ENCODE measurements at places on chromosomes 16 and 17.

DNA sequence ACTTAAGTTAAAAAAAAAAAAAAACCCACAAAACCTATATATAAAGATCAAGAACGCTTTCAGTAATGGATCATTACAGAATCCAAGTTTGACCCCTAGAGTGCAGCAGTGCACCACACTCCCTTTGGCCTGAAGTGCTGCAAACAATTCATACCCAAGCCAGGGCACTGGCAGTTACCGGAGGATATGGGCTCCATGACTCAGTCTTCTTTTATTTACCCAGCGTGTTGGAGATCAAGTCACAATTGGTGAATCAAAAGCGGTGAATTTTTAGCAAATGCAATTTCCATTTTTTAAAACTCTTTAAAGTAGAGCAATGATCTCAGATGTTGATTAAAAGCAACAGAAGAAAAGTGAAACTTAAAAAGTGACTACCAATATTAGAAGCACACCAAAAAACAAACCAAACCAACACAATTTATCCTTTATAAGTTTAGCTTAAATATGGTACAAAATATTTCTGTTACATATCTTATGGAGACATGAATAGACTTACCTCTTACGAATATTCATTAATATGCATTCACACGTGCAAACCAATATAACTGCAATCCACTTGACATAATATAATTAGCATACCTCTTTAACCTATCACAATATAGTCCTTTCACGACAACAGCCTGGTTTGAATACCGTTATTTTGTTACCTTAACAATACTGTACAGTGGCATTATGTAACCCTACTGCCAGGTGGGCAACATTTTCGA is 46.3 kb downstream of the ZNF652 start:
- DNase-seq = peak; percentile 87

- no peak for DNase-seq
Measured at GRCh38 chr16:2494616-2495015, 19.1 kb upstream of the ATP6V0C start.

DNA sequence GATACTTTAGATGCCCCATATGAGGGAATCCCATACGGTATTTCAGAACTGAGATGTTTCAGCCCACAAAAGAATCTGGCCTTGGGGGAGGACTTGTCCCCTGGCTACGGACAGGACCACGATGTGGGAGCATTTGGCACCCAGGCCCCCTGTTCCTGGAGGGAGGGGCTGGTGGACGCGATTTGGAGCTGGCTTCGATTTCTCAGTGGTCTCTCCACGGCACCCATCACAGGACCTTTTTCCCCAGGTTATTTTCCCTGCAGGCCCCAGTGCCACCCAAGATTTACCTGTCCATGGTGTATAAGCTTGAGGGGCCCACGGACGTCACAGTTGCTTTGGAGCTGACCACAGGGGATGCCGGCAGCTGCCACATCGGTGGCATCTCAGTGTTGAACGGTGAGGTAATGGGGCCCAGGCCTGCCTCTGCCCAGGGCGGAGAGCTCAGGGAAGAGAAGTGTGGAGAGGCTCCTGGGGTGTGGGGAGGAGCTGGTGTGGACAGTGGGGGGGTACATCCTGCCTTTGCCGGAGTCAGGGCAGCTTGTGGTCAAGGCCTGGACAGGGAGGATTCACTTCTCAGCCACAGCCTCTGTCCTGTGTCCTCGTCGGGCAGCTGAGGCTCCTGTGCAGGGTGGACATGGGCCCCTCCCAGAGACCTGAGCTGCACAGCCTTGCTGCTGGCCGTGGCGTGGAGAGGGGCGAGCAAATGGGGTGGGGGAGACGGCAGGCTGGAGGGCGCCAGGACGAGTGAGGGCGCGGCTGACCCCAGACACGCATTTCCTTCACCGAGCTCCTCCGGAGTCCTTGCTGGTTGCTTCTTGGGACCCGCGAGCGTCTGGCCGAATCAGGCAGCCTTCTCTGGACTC is 9.9 kb downstream of the ENGASE start:
- DNase-seq = no peak

DNA sequence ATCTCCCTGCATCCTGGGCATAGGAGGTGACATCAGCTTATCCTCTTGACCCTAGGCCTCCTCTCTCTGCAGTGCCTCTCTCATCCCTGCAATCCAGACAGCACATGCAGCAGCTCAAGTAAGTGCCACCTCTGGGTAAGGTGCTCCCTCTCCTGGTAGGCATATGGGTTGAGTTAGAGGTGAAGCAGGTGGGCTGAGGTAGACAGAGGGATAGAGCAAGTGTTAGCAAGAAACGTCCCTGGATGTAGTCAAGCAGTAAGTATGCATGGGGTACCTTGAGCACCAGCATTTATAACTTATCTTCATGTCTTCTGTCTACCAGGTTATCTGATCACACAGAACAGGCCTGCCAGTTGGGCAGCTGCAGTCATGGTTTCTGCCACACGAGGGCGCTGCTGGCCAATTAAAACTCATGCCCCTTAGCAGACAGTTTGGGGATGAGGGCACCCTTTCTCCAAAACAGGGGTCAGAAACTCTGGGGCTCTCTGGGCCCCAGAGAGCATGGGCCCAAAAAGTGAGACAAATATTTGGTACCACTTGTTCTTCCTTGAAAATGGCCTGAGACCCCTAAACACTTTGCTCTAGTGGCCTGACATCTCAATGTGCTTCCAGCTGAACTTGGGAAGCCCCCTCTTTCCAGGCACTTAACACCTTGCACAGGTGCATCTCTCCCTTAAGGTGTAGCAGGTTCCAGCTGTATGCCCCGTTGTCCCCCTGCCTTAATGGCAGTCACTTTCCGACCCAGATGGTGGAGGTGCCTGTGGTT is 59.8 kb downstream of the NEUROD2 start:
- peak; percentile 71 for DNase-seq

DNA sequence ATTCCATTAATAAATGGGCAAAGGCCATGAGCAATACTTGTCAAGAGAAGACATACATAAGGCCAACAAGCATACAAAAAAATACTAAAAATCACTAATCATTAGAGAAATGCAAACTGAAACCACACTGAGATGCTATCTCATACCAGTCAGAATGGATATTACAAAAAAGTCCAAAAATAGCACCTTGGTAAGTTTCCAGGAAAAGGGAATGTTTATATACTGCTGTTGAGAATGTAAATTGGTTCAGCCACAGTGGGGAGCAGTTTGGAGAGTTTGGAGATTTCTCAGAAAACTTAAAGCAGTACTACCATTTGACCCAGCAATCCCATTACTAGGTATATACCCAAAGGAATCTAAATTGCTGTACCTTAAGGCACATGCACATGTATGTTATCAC is 467.7 kb downstream of the CDH11 start:
- DNase-seq = no peak

GRCh38 chr17:3037259-3037658 is 26.1 kb downstream of the OR1D5 start:
- no peak for DNase-seq

DNA sequence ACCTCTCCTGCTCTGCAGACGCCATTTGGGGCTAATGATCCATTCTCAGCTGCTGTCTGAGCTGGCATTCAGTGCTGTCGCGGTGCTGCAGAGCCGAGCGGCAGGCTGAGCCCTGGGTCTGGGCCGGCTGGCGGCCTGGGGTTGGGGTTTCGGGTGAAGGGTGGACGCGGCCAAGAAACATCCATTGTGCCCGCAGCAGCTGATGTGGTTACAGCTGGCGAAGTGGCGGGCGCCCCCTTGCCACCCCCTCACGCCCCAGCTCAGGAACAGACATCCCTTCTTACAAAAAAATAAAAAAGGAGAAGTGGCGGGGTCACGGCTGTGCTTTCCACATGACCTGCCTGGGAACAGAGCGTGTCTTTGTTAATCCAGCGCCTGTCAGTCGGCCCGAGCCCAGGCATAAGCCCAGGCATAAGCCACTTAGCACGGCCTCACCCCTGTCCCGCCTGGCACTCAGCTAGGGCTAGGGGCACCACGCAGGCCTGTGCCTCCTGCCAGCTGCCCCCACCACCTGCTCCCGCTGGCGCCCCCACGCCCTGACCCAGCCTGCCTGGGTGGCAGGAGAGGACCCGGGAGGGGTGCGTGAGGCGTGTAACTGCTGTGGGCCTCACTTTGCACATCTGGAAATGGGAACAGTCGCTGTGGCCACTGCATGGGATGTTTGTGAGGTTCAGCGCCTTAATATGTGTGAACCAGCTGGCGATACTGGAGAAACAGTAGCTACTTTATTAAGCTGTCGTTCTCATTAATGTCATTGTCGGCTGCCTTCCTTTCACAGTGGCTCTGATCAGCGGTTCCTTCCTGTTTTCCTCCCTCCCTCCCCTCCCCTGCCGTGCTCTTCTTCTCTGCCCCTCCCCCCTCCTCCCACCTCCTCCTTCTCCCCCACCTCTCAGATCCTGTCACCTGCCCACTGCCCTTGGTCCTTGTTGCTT is 197.7 kb upstream of the CIBAR2 start:
- no peak for DNase-seq

DNA sequence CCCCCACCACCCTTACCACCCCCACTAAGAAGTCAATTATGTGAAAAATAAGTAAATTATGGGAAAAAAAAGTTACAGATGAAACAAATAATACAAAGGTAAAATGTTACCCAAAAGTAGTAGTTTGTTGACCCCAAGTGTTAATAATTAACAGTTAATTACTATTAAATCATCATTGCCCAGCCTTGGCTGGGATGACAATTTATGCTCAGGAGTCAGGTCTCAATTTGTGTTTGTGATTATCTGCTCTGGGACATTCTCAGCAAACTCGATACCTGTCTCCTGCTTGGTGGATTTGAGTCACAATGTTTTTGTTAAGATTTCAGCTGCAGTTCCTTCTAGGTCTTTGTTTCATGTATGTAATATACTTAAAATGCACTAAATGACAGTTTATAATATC is 172.3 kb upstream of the IRX3 start:
- no peak for DNase-seq

GRCh38 chr16:50681021-50681885 is at the start of gene SNX20:
SNX20 (minus strand) TSS chr16:50681312; CDS start chr16:50677526, 3,786 bp downstream.
- no peak for DNase-seq

DNA sequence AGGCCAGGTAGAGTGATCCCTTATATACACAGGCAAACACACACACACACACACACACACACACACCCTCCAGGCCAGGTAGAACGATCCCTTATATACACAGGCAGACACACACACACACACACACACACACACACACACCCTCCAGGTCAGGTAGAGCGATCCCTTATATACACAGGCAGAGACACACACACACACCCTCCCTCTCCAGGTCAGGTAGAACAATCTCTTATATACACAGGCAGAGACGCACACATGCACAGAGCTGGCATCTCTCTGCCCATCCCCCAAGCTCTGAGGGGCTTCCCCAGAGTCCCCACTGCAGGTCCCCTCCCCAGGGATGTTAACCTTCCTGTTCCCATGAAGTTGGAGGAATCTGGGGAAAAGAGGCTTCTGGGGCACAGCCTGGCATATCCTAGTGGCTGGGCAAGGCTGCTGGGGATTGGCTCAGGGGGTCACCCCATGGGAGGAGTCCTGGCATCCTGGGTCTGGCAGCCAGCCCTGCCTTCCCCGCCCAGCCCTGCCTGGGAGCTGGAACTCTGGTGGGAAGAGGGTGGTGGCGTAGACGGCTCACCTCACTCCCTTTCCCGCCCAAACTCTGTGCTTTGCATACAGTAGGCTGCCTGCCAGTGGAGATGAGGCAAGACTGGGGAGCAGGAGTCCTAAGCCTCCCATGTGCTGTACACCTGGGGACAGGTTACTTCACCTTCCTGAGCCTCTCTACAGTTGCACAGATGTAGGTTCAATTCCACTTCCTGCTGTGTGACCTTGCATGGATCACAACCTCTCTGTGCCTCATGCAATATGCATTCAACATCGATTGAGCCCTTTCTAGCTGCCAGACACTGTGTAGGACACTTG is 41.8 kb downstream of the TEKT5 start:
- peak; percentile 21 for DNase-seq

DNA sequence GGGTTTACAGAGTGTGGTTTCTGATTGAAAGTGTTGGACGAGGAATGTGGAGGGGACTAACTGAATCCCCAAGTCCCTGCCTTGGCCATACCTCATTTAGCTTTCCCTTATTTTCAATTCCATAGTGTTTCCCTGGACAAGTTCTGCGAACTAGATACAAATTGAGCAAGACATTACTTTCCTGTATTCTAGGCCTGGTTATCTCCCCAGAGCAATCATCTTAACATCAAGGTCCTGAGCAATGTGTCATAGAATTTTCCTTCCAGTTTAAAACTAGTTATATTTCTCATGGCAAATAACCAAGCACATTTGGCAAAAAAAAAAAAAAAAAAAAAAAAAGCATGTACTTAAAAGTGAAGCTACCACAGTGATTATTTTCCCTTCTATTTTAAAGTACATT is 330.1 kb downstream of the CDH11 start:
- no peak for DNase-seq

DNA sequence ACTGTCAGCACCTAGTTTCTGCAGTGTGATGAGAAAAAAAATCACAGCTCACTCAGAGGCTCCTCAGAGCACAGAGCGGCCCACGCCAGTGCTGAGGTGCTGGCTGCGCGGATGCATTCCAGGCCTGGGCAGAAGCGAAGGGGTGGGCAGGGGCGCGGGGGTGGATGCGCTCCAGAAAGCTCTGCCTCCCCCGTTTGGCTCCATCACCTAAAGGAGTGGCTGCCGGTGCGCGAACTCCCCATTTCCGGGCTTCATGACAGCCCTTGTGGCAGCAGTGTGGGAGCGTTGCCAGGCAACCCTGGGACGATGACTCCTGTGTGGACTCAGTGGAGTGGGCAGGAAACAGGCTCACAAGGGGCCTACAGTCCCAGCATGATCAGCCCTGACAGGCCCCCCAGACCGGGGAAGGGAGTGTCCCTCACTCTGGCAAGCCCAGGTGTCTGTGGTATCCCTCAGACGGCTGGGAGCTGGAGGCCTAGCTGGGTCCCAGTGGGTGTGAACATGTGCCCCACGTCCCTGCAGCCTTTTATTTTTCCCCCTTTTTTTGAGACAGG is 32.8 kb upstream of the NUDT16L1 start:
- peak; percentile 73 for DNase-seq

GRCh38 chr17:78940258-78940657 is 15.1 kb upstream of the TIMP2 start:
- DNase-seq = no peak

DNA sequence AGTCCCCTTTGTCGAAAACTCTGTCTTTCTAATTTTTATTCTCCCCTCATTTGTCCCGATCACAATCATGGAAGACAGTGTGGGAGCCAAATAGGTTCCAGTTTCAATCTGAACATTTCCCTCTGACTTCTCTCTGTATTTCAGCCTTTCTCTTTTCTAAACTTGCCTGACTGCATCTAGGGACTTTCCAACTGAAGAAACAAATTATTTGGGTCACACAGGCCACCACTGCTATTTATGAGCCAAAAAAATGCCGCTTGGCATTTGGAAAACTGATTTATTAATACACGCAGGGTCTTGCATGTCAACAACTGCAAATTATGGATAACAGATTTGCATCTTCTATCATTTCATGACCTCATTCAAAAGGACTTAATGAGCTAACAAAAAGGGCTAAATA is 55.2 kb upstream of the ELAC2 start:
- no peak for DNase-seq

Measured in AG08396 (cell line).